Right renal pelvis (tissue), 4 donors: ENCODE measurements at places on chromosomes 5 and 9. TPM values are rescaled to one million over a fixed set of nuclear protein-coding genes. Genes with fewer than 3 reads are reported as not detected.

GRCh38 chr5:51387884-51388275 is 4.6 kb downstream of the ISL1 start:
- no peak for DNase-seq

DNA sequence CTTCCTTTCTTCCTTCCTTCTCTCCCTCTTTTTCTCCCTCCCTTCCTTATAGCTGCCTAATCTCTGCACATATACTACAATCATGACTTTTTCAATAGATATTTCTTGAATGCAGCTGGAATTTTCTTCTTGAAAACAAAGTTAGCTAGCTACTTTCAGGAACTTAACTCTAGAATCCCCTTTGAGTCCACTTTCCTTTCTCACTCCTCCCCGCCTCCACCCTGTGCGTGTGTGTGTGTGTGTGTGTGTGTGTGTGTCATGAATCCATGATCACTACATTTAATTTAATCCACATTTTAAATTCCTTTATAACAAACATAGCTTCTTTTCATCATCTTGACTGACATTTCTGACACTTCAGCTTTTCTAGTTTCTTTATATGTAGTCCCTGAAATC is 167.5 kb upstream of the KLF9 start:
- DNase-seq = no peak

Gene MARCHF3
- polyA plus RNA-seq = 6.1 TPM

GRCh38 chr9:136409557-136410455 is 608 bp downstream of the ENTR1 start:
- no peak for DNase-seq

GRCh38 chr5:104178829-104179456 is 616.4 kb upstream of the NUDT12 start:
- DNase-seq = no peak

DNA sequence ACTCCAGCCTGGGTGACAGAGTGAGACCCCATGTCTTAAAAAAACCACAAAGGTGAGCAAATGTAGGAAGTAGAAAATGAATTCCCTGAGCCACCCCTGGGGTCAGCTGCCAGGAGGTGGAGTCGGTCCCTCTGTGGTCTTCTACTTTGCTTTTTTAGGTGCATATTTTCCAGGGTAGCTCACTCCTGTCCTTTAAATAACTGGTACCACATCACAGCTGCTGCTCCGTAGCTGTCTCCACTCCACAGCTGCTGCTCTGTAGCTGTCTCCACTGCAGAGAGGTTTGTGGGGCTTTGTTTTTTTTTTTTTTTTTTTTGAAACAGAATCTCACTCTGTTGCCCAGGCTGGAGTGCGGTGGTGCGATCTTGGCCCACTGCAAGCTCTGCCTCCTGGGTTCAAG is 8.9 kb downstream of the WDR5 start:
- no peak for DNase-seq

- DNase-seq = no peak
Measured at GRCh38 chr5:10489810-10490426, 48.2 kb downstream of the ROPN1L start.

Gene CDKN2A
- polyA plus RNA-seq = 0.25 TPM

Gene CNOT8
- polyA plus RNA-seq = 72.4 TPM

GRCh38 chr9:98881356-98881755 is 62.4 kb upstream of the COL15A1 start:
- no peak for DNase-seq

- DNase-seq = no peak
Measured at GRCh38 chr9:93525476-93525875, 50.9 kb upstream of the PHF2 start.

- DNase-seq = no peak
Measured at GRCh38 chr5:66739021-66739420, 142.8 kb downstream of the MAST4 start.

- no peak for DNase-seq
Measured at GRCh38 chr9:132169672-132170392, 8.0 kb downstream of the NTNG2 start.

DNA sequence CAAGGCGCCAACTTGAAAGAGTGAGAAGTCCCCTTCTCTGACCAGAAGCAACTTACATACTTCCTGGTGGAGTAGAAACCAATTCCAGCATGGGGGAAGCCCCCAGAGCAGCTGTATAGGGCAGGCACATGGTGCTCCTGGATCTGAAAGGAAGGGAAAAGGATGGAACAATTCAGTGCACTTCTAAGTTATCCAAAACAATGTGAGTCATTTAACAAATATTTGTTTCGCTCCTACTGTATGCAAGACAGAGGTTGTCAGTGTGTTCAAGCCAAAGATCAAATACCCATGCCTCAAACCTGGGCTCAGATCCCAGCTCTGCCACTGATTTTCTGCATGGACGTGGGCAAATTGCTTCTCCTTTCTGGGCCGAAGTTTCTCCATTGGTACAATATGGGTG is 67.1 kb downstream of the LHX2 start:
- DNase-seq = no peak

GRCh38 chr5:80117446-80117845 is 82.3 kb downstream of the THBS4 start:
- no peak for DNase-seq

DNA sequence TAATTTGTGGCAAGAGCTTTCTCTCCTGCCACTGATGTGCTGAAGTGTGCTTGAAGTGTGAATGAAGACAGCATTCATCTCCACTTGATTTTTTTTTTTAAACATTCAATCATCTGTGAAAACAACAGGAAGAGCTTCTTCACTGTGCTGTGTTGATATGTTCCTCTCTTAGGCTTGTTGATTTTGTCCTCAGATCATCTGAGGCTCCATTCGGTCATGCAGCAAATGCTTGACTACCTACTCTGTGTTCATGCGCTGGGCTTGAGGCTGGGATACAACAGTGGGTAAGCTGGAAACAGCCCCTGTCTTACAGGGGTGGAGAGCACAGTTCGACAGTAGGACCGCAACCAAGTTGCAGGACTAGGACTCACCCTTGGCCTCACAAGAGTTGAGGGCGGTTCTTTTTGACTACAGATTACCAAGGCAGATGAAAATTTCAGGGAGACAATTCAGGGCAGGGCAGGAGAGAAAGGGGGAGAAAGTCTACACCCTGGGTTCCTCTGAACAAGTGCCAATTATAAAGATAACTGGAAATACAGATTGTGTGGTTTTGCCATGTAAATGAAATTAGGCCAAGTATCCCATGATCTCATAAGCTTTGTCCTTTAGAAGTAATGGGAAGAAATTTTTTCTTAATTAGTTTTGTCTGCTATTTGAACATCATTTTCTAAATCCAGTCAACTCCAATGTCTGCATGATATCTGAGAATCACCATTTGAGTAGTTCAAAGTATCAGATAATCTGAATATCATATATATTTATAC is 31.0 kb upstream of the F2R start:
- DNase-seq = no peak

DNA sequence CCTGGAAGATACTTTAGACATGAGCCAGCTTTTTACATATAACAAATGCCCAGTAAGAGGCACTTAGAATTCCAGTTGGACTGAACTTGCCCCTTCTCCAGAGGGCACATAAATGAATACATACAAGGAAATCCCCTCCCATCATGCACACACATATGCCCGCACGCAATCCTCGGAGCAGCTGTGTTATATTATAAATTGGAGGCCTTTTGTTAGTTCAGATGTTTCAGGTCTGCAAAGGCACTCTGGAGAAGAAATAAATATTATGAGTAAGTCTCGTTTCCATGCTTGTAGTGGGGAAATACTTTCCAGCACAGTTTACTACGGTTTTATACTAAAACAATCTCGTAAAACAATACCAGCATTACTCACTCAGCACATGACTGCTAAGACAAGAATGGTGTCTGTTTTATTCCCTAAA is 17.6 kb upstream of the MUSK start:
- DNase-seq = peak; percentile 31

Gene SNAPC3
- polyA plus RNA-seq = 47.9 TPM

DNA sequence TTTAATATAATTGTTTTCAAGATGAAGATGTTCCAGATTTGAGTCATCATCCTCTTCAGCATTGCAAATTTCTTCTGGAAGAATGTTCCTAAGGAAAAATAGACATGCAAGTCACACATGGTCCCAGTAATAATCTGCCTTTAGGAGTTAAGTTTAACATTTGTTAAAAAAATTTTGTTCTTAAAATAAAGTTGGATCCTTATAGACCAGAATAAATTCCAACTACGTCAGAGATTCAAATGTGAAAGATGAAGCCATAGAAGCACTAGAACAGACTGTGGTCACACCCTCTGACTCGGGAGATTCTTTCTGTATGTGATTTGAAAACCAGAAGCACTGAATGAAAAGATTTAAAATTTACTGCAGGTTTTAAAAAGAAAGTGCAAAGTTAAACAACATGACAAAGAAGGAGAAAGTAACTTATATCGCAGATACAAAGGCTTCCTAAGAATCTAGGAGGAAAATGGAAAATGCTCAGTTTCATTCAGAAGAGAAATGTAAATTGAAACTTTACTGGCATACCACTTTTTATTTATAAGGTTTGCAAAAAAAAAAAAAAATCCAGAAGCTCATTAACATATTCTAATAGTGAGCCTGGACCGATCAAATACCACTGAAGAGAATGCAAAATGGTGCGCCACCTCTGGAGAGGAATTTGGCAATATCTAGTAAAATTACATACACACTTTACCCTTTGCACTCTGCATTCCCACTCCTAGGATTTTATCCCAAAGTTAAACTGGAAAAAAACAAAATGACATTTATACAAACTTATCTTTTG is 14.3 kb upstream of the ASPN start:
- no peak for DNase-seq

Gene GRHPR
- 161 TPM for polyA plus RNA-seq

Gene PPP3R2
- 0.04 TPM for polyA plus RNA-seq

GRCh38 chr5:94240993-94241651 is 377.3 kb downstream of the KIAA0825 start:
- DNase-seq = no peak
